ENCODE measurements at places on chromosomes 12 and 14.

GRCh38 chr12:109771746-109772621 is 58.4 kb downstream of the FAM222A start:
- no peaks in the 10 kb centered on the region for H3K36me3 ChIP-seq
- DNase-seq = no peak
- no peak overlapping the region for H3K27ac ChIP-seq
- H3K27me3 ChIP-seq = peaks cover 4% of the 10 kb centered on the region
- no peak overlapping the region for H3K4me3 ChIP-seq
- no peaks in the 10 kb centered on the region for H3K4me1 ChIP-seq

- peaks cover 4% of the 10 kb centered on the region for H3K27me3 ChIP-seq
- DNase-seq = no peak
- no peaks in the 10 kb centered on the region for H3K4me1 ChIP-seq
- H3K36me3 ChIP-seq = no peaks in the 10 kb centered on the region
These were observed 495.4 kb downstream of the TMEM117 start for GRCh38 chr12:44331269-44331668.

DNA sequence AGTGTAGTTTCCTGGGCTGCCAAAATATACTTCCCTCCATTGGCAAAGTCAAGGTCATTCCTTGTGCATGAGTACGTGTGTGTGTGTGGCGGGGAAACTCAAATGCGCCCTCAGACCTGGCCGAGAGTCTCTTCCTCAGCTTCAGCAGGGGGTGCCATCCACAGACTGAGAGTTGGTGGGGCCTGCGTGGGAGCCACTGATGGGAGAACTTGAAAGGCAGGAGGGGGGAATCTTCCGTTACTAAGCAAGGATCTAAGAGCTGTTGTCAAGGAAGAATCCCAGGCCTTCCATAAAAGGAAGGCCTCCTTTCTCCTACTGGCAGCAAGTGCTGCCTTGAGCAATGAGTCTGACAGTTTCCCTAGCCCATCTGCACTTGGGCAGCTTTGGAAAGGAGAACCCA is 274.9 kb downstream of the EMP1 start:
- no peak overlapping the region for H3K4me3 ChIP-seq
- H3K27me3 ChIP-seq = peaks cover 2% of the 10 kb centered on the region
- no peak overlapping the region for H3K27ac ChIP-seq

GRCh38 chr14:49623387-49623786 is 2.8 kb downstream of the MGAT2 start:
- H3K27me3 ChIP-seq = no peaks in the 10 kb centered on the region
- no peak for DNase-seq
- no peak overlapping the region for H3K27ac ChIP-seq
- peaks cover 28% of the 10 kb centered on the region for H3K4me1 ChIP-seq
- H3K4me3 ChIP-seq = no peak overlapping the region

DNA sequence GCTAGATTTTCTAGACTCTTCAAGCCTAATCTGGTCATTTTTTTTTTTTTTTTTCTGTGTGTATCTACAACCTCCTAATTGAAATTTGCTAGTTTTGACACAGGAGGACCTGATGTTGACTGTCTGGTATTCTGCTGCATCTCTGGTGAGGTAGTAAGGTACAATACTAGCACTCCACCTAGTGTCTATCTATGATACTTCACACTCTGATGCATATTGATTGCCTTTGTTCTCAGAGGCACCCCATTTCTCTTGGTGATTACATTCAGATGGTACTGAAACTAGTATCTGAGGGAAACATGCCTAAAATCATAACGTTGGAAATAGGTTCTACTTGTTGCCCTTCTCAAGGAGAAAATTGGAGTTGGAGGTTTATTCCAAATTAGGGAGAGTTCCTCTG is 930.5 kb upstream of the NOVA1 start:
- no peaks in the 10 kb centered on the region for H3K36me3 ChIP-seq
- DNase-seq = peak; percentile 9

DNA sequence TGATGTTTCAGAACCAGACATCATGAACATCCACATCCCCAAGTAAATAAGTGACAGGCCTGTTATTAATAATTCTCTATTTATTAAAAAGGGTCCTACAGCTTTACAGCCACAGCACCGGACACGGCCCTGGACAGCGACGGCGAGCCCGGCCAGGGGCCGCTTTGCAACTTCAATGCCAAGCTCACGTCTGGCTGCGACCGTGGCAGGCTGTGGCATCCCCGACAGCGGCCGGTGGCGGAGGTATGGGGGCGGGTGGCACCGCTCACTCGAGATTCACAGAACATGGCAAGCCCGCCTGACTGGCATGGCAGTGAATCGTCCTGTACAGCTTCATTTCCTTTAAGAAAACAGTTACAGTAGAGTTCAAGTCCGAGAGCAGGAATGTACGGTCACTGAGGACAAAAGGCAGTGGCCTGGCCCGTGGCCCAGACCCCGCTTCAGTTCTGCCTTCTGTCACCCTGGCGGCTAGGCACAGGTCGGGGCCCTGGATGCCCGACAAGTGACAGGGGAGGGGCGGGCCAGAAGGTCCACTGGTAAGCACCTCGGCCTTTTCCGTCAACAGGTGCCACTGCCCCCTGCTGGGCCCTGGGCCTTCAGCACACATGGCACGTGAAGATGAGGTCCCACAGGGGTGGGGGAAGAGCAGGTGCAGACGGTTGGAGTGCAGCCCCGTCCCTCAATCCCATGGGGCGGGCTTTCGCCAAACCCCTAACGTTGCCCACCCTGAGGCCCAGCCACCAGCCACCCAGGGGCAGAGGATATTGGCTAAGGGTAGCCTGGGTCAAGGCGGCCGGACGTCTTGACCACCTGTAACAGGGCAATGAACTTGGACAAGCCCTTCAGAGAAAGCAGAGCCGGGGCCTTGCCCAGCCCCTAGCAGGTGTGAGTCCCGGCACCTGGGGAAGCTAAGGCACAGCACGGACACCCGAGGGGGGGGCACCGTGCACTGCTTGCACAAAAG is 30.3 kb downstream of the HIP1R start:
- H3K27ac ChIP-seq = no peak overlapping the region
- no peak for DNase-seq
- H3K36me3 ChIP-seq = peaks cover 26% of the 10 kb centered on the region
- H3K4me3 ChIP-seq = no peak overlapping the region
- peaks cover 14% of the 10 kb centered on the region for H3K4me1 ChIP-seq

- H3K27me3 ChIP-seq = peaks cover 23% of the 10 kb centered on the region
- DNase-seq = peak; percentile 92
- H3K4me3 ChIP-seq = peak within 1 kb of the TSS; percentile 90
- no peaks in the 10 kb centered on the region for H3K36me3 ChIP-seq
- H3K27ac ChIP-seq = no peak within 1 kb of the TSS
These were observed at the start of gene TMTC1 for GRCh38 chr12:29783773-29784666. TSS of gene TMTC1 (minus strand) at chr12:29783942. CDS start at chr12:29783751, 191 bp downstream.

DNA sequence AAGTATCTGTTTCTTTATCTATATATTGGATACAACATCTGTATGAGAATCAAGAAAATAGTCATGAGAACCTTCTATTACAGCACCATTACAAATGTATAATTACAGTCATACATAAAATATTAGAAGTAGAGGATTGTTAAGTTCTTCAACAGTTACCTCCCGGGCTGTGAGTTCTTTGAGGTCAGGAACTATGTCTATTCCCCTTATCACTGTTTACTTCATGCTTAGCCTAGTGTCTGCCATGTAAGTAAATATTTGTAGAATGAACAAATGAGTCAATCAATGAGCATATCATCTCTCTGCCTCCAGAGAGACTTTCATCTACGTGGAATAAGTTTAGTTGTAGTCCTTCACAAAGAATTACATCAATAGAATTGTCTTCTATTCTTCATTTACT is 47.2 kb downstream of the PUS7L start:
- no peak for DNase-seq
- H3K4me3 ChIP-seq = no peak overlapping the region
- no peaks in the 10 kb centered on the region for H3K36me3 ChIP-seq
- H3K27me3 ChIP-seq = peaks cover 3% of the 10 kb centered on the region
- peaks cover 11% of the 10 kb centered on the region for H3K4me1 ChIP-seq

GRCh38 chr14:78519863-78520262 is 349.7 kb downstream of the NRXN3 start:
- DNase-seq = peak; percentile 84
- H3K27me3 ChIP-seq = peaks cover 6% of the 10 kb centered on the region
- no peak overlapping the region for H3K27ac ChIP-seq
- no peak overlapping the region for H3K4me3 ChIP-seq

GRCh38 chr14:101207897-101208296 is 304.4 kb upstream of the RTL1 start:
- H3K4me1 ChIP-seq = no peaks in the 10 kb centered on the region
- H3K4me3 ChIP-seq = no peak overlapping the region
- DNase-seq = no peak
- no peaks in the 10 kb centered on the region for H3K27me3 ChIP-seq
- peaks cover 10% of the 10 kb centered on the region for H3K36me3 ChIP-seq
- no peak overlapping the region for H3K27ac ChIP-seq

- H3K27me3 ChIP-seq = no peaks in the 10 kb centered on the region
- H3K4me3 ChIP-seq = no peak overlapping the region
- no peak overlapping the region for H3K27ac ChIP-seq
These were observed 32.8 kb downstream of the YEATS4 start for GRCh38 chr12:69392179-69392928.

GRCh38 chr14:52068615-52069306 is at the start of gene NID2:
TSS of gene NID2 (minus strand) at chr14:52069059. CDS start at chr14:52068994, 65 bp downstream.
- DNase-seq = peak; percentile 91
- peaks cover 14% of the 10 kb centered on the region for H3K27me3 ChIP-seq
- peak within 1 kb of the TSS; percentile 16 for H3K27ac ChIP-seq
- H3K4me3 ChIP-seq = peak within 1 kb of the TSS; percentile 87
- H3K36me3 ChIP-seq = no peaks in the 10 kb centered on the region

- peak within 1 kb of the TSS; percentile 96 for H3K27ac ChIP-seq
- peaks cover 78% of the 10 kb centered on the region for H3K4me1 ChIP-seq
- H3K4me3 ChIP-seq = peak within 1 kb of the TSS; percentile 98
- H3K36me3 ChIP-seq = peaks cover 38% of the 10 kb centered on the region
These were observed at the start of gene HOXC10 for GRCh38 chr12:53984901-53985691. TSS of gene HOXC10 (plus strand) at chr12:53985146. CDS start at chr12:53985260, 114 bp downstream.

GRCh38 chr12:1305791-1306500 is 288.4 kb downstream of the FBXL14 start:
- no peak for DNase-seq
- H3K36me3 ChIP-seq = peaks cover 43% of the 10 kb centered on the region
- no peak overlapping the region for H3K4me3 ChIP-seq
- H3K4me1 ChIP-seq = peaks cover 57% of the 10 kb centered on the region

GRCh38 chr12:110199339-110200123 is 75.4 kb downstream of the IFT81 start:
- H3K27ac ChIP-seq = peak overlapping the region; percentile 96
- peak; percentile 8 for DNase-seq
- peaks cover 72% of the 10 kb centered on the region for H3K36me3 ChIP-seq
- no peaks in the 10 kb centered on the region for H3K27me3 ChIP-seq
- H3K4me3 ChIP-seq = peak overlapping the region; percentile 63
- peaks cover 36% of the 10 kb centered on the region for H3K4me1 ChIP-seq

- H3K27me3 ChIP-seq = peaks cover 3% of the 10 kb centered on the region
- H3K4me3 ChIP-seq = no peak overlapping the region
- no peak overlapping the region for H3K27ac ChIP-seq
- no peaks in the 10 kb centered on the region for H3K36me3 ChIP-seq
- no peak for DNase-seq
- peaks cover 26% of the 10 kb centered on the region for H3K4me1 ChIP-seq
These were observed 196.3 kb downstream of the TRHDE start for GRCh38 chr12:72468505-72468904.

DNA sequence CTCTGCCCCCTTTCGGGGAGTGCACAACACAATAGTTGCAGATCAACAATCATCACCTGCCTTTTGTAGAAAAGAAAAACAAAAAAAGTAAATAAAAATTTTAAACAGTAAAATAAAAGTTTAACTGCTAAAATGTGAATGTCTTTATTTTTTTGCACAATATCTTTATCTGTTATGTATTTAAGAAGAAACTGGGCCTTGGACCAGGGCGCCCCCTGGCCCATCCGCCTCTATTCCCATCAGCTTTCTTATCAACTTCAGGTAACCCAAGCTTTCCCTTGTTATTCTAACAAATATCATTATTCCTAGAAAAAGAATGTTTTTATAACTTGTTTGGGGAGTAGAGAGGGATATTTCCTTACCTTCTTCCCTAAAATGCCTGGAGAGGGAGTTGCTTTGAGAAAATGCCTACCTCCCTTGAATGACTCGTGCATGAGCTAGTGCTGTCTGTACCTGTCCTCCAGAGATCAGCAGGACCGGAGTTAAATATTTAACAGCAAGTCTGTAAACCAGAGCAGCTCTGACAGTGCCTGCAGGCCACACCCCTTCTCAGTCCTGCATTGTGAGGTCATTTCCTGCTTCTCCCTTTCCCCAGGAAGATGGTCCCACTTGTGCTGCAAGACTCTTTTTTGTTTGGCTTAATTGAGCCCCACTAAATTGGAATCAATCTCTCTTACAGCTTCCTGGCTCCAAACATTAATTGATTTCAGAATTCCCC is 192.8 kb upstream of the RGS6 start:
- no peaks in the 10 kb centered on the region for H3K27me3 ChIP-seq
- H3K36me3 ChIP-seq = peaks cover 64% of the 10 kb centered on the region
- no peak for DNase-seq
- peaks cover 18% of the 10 kb centered on the region for H3K4me1 ChIP-seq

- H3K4me1 ChIP-seq = no peaks in the 10 kb centered on the region
- H3K27ac ChIP-seq = no peak overlapping the region
- no peaks in the 10 kb centered on the region for H3K36me3 ChIP-seq
- H3K4me3 ChIP-seq = no peak overlapping the region
These were observed 105.0 kb downstream of the CMKLR1 start for GRCh38 chr12:108234158-108234557.

GRCh38 chr14:102917469-102918211 is 4.8 kb upstream of the AMN start:
- DNase-seq = peak; percentile 72
- H3K27me3 ChIP-seq = no peaks in the 10 kb centered on the region
- H3K4me3 ChIP-seq = no peak overlapping the region
- no peak overlapping the region for H3K27ac ChIP-seq

- H3K36me3 ChIP-seq = peaks cover 6% of the 10 kb centered on the region
- peak overlapping the region; percentile 77 for H3K27ac ChIP-seq
- H3K27me3 ChIP-seq = peaks cover 10% of the 10 kb centered on the region
- peaks cover 97% of the 10 kb centered on the region for H3K4me1 ChIP-seq
These were observed 248.6 kb downstream of the ZFP36L1 start for GRCh38 chr14:68544081-68544892.

- peaks cover 71% of the 10 kb centered on the region for H3K4me1 ChIP-seq
- no peak overlapping the region for H3K4me3 ChIP-seq
- H3K27me3 ChIP-seq = peaks cover 6% of the 10 kb centered on the region
- DNase-seq = no peak
- H3K27ac ChIP-seq = peak overlapping the region; percentile 98
- H3K36me3 ChIP-seq = peaks cover 31% of the 10 kb centered on the region
These were observed 4.3 kb downstream of the GAPDH start for GRCh38 chr12:6538420-6539313.

DNA sequence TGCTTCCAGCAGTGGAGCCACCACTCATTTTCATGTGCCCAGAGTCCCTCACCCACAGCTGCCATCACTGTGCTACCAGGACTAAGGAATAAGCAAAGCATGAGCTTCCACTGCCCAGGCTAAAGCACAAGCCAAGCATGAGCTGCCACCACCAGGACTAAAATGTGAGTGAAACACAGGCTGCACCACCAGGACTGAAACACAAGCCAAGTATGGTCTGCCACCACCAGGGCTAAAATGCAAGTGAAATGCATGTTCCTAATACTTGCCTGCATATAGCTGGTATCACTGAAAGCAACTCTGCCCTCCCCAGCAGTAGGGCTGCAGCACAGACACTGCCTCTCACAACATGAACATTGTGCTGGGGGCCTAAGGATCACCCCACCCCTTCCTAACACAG is 30.0 kb downstream of the CEP83 start:
- H3K27me3 ChIP-seq = no peaks in the 10 kb centered on the region
- no peak overlapping the region for H3K27ac ChIP-seq
- DNase-seq = no peak
- peaks cover 92% of the 10 kb centered on the region for H3K36me3 ChIP-seq

- H3K4me1 ChIP-seq = no peaks in the 10 kb centered on the region
- H3K36me3 ChIP-seq = peaks cover 18% of the 10 kb centered on the region
- H3K27ac ChIP-seq = no peak overlapping the region
These were observed 87.5 kb downstream of the SETD3 start for GRCh38 chr14:99393059-99393655.

Measured in nephron progenitor cell (in vitro differentiated cells).